ENCODE measurements at places on chromosomes 12 and 14.

DNA sequence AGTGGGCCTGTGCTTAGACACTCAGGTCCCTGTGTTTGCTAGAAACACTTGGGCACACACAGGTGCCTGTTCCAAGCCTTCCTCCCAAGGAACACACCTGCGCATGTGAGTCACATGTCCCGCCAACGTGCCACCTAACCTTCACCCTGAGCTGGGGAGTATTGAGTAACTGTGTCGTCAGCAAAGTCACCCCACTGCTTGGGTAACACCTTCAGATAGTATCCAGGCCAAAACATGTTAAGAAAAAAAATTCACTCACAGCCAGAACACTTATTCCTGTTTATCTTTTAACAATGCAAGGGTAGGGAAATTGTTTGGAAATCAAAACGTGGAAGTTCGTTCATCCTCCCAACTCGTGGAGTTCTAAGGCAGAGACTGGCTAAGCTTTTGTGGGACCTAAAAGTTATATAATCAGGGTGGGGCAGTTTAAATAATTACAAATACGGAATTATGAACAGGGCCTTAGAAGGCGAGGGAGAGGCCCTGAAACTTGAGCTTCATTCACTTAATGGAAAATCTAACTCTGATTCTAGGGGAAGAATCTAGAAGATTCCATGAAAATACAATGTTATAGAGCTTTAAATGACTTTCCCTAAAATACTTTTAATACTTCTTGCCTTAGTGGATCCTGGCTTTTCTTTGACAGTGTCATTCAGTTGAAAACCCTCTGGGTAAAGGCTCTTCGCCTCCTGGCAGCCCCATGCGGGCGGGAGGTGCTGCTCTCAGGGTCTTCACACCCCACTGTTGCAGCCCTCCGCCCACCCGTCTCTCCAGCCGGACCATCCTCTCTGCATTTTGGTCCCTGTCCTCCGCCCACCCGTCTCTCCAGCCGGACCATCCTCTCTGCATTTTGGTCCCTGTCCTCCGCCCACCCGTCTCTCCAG, 30.3 kb upstream of the ADIPOR2 start:
- H3K27ac ChIP-seq, result peak overlapping the region; percentile 16
- H3K4me1 ChIP-seq, result peaks cover 5% of the 10 kb centered on the region
- peaks cover 1% of the 10 kb centered on the region for H3K27me3 ChIP-seq
- H3K36me3 ChIP-seq, result no peaks in the 10 kb centered on the region
- DNase-seq, result no peak
- peak overlapping the region; percentile 51 for H3K4me3 ChIP-seq

DNA sequence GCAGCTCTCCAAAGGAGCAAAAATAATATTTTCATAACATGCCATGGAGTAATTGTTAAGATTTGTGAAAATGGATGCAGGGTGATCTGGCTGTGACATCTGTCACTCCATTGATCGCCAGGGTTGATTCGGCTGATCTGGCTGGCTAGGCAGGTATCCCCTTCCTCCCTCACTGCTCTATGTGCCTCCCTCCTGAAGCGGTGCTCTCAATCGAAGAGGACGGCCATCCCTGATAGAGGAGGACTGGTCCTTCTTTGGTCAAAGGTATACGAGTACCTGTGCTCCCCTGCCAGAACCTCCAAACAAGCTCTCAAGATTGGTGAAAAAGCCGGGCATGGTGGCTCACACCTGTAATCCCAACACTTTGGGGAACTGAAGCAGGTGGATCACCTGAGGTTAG, 47.9 kb downstream of the VCPKMT start:
- H3K27ac ChIP-seq, result no peak overlapping the region
- H3K36me3 ChIP-seq, result peaks cover 6% of the 10 kb centered on the region
- no peaks in the 10 kb centered on the region for H3K27me3 ChIP-seq
- H3K4me1 ChIP-seq, result peaks cover 16% of the 10 kb centered on the region

- H3K4me3 ChIP-seq, result no peak overlapping the region
- H3K27me3 ChIP-seq, result no peaks in the 10 kb centered on the region
- H3K27ac ChIP-seq, result no peak overlapping the region
- DNase-seq, result no peak
- H3K36me3 ChIP-seq, result no peaks in the 10 kb centered on the region
- H3K4me1 ChIP-seq, result no peaks in the 10 kb centered on the region
Measured at GRCh38 chr14:30131581-30132097, 204.0 kb upstream of the PRKD1 start.

DNA sequence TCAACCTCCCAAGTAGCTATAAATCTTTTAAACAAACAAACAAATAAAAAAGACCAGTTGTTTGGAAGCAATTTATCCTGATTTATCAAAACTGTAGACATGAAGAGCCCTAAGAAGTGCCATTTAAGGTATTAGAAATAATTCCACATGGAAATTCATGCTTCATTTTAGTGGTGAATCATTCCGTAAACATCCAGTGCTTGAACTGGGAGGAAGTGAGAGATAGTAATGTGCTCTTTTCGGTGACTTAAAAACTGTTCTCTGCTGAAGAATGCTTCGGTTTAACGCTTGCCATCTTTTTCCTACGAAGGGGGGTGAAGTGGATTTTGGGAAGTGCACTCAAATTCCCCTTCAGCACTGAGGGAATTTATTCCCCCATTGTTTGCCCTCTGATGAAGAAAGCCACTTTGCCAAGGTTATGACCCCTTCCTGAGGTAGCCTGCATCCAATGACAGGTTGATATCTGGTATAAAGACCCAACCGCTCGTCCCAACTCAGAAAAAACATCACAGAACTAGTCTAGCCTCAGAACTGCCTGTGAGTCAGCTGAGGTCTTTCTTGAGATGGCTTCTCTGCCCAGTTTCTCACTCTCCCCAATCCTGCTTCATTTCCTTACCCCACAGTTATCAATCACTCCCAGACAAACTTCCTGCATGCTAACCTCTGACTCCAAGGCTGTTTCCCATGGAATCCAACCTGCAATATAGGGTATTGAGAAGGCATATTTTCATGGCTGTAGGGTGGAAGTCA, 244.1 kb downstream of the AEBP2 start:
- peaks cover 4% of the 10 kb centered on the region for H3K4me1 ChIP-seq
- no peak overlapping the region for H3K27ac ChIP-seq
- no peaks in the 10 kb centered on the region for H3K27me3 ChIP-seq
- DNase-seq, result no peak
- H3K36me3 ChIP-seq, result peaks cover 9% of the 10 kb centered on the region

GRCh38 chr14:80988192-80988591, 32.8 kb downstream of the TSHR start:
- H3K4me1 ChIP-seq, result no peaks in the 10 kb centered on the region
- DNase-seq, result no peak
- no peak overlapping the region for H3K27ac ChIP-seq
- H3K27me3 ChIP-seq, result peaks cover 18% of the 10 kb centered on the region
- H3K4me3 ChIP-seq, result no peak overlapping the region

DNA sequence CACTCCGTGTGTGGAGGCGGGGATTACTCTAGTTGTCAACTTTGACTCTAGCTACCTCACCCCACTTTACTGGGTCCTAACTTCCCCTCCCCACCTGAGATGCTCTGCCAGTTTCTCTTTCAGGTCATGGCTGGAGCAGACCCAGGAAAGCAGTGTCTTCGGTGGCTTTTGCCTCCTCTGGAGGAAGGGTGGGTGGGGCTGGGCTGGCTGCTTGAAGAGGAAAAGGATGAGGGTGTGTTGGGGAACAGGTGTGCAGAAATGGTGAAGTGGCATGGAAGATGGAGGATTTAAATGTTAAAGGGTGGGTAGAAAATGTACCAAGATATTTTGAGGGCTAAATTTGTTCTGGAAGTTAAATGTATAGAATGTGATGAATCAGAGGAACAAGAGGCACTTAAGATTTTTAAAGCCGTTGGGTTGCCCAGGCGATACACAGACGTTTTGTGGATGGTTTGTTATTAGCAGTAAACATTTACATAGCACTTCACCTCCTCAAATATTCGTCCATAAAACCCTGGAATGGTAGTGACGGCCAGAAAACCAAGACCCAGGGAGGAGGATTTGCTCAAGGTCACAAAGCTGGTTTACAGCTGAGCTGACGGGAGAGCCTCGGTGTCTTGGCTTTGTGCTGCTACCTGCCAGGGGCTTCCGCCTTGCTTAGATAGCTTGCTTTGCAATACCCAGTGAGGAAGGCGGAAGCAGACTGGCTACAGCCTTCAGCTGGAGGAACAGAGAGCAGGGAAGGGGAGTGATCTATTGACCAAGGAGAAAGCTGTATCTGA, 72.2 kb upstream of the PRMT8 start:
- no peak for DNase-seq
- H3K36me3 ChIP-seq, result no peaks in the 10 kb centered on the region
- H3K4me1 ChIP-seq, result no peaks in the 10 kb centered on the region
- no peak overlapping the region for H3K27ac ChIP-seq
- H3K4me3 ChIP-seq, result no peak overlapping the region

DNA sequence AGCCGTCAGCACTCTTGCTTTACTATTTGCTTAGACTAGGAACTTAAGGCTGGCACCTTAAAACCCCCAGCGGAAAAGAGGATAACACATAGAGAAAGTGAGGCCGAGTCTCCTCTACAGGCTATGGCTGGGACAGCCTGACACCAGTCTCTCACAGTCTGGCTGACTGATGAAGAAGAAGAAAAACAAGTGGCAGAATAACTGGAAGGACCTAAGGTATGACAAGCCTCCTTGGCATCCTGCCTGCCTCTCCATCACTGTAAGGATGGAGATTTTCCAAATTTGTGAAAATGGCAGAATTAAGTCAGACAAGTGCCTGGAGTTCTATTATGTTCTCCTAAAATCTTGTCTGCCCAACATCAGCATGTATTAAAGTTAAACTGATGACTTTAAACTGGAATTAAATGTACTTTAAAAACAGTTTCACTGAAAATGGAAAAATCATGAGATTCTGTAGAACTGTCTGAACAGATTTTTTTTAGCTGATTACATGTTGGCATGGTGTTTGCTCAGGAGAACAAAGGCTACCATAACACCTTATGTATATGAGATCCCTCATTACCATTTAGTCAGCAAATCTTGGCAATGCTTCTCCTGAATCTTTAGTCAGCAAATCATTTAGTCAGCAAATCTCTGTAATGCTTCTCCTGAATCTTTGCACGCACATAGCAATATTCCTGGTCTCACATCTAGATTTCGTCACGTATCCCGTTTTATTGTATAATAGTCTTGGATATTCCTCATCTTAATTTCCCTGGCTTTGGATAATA, 140.3 kb upstream of the AEBP2 start:
- H3K36me3 ChIP-seq, result peaks cover 14% of the 10 kb centered on the region
- peaks cover 13% of the 10 kb centered on the region for H3K4me1 ChIP-seq
- no peak overlapping the region for H3K27ac ChIP-seq
- H3K27me3 ChIP-seq, result no peaks in the 10 kb centered on the region
- no peak overlapping the region for H3K4me3 ChIP-seq
- no peak for DNase-seq

DNA sequence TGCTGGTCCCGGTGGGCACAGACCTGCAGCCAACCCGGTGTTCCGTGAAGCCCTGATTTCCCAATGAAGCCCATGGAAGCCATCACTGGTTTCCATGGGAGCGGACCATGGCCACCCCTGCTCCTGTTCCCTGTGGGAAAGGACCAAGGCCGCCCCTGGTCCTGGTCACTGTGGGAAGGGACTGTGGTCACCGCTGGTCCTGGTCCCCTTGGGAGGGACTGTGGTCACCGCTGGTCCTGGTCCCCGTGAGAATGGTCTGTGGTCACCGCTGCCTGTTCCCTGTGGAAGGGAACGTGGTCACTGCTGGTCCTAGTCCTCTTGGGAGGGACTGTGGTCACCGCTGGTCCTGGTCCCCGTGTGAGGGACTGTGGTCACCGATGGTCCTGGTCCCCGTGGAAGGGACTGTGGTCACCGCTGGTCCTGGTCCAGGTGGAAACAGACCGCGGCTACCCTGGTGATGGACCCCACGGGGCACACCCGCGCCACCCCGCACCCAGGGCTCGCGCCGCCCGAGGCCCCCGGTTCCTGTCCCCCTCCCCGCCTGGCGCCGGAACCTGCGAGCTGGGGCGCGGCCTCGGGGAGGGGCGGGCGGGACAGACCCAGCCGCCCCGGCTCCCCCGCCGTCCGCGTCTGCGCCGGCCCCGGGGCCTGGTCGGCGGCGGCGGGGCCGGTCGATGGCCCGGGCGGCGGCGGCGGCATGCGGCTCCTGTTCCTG, at the start of gene GLT1D1:
GLT1D1 (plus strand) TSS at position 594 of the 715 bp plus-strand sequence; CDS start at position 698, 104 bp downstream.
- H3K27me3 ChIP-seq, result peaks cover 84% of the 10 kb centered on the region
- no peaks in the 10 kb centered on the region for H3K36me3 ChIP-seq
- peak within 1 kb of the TSS; percentile 61 for H3K4me3 ChIP-seq
- H3K27ac ChIP-seq, result no peak within 1 kb of the TSS

DNA sequence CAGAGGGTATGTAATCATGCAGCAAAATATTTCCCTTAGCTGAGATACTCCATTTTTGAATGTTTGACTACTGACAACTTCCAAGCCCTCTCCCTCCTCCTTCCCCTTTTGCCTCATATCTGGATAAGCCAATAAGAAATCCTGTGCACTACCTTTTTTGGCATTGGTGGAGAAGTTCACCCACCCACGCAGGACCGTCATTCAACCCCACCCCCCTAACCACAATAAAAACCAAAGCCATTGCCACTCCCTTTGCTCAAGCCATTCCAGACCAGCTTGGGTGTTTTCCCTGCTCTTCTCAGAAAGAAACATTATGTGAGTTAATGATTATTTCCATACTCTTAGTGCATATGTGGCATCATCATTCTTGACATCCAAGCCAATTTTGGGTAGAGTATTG, 176.7 kb downstream of the PTPN11 start:
- no peak for DNase-seq
- no peaks in the 10 kb centered on the region for H3K4me1 ChIP-seq
- peaks cover 65% of the 10 kb centered on the region for H3K27me3 ChIP-seq
- no peak overlapping the region for H3K4me3 ChIP-seq
- no peaks in the 10 kb centered on the region for H3K36me3 ChIP-seq

DNA sequence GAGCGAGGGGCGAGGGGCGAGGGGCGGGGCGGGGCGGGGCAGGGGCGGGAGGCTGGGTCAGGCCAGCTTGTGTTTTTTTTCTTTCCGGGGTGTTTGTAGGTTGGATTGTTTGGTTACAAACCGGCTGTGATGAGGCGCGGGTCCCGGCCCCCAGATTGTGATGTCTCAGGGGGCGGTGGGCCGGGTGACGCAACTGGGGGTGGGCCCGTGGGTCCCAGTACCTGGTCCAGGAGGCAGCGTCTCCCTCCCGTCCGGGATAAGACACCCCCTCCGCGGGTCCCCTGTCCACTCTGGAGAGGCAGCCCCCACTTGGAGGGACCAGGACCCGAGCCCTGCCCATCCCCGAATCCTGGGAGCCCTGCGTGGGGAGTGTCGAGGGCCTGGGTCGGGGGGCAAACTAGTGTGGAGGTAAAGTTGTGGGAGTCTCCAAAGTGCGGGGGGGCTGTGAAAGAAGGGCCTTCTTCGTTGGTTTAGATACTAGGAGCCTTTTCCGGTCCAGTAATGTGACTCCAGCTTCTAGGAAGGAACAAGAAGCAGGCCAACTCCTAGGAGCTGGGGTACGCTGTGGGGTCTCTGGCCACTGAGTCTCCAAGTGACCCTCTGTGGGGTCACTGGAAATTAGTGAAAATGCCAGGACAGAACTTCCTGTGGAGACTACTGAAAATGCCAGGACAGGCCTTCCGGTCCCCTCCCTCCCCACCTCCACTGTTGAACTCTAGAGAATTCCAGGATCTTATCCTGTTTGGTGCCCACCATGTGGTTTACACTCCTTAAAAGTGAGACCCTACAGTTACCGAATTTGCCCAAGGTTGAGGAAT, 579 bp upstream of the CLMN start:
- H3K27me3 ChIP-seq, result no peaks in the 10 kb centered on the region
- no peaks in the 10 kb centered on the region for H3K36me3 ChIP-seq
- H3K4me3 ChIP-seq, result peak overlapping the region; percentile 74

Data from mesothelial cell of epicardium (in vitro differentiated cells).